ENCODE measurements at places on chromosomes 7 and 10.

DNA sequence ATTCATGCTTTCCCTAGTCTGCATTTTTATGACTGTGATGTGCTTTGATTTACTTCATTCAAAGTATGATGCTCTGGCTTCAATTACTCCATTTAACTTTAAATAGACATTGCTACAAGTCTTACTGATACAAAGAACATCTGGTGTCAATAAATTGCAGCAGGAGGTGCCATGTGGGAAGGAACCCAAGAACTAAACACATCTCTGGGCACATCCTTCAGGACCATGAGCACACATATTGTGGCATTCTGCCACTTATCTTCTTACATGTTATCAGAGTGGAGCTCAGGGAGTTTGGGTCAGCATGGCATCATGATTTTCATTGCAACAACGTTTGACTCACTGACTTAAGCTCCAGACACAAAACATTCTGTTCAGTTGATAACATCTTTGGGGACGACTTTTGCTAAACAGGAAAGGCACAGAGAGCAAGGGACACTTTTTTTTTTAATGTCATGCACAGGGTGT, 227.0 kb downstream of the DKK1 start:
- no peak for DNase-seq

GRCh38 chr7:152382244-152382643, 53.6 kb downstream of the KMT2C start:
- DNase-seq = no peak

DNA sequence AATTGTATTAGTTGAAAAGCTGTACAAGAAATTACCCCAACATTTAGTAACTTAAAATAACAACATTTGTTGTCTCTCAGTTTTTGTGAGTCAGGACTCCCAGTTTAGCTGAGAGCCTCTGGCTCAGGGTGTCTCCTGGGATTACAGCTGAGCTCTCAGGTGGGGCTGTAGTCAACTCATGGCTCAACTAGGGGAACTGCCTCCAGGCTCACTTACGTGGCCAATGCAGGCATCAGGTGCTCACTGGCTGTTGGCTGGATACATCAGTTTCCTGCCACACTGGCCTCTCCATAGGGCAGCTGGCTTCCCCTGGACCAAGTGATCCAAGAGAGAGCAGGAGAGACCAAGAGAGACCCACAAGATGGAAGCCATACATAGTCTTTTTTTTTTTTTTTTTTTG, 17.5 kb downstream of the CCNY start:
- DNase-seq = no peak

- DNase-seq = no peak
Measured at GRCh38 chr7:152402384-152403250, 33.2 kb downstream of the KMT2C start.

GRCh38 chr7:85483177-85483576, 296.3 kb upstream of the SEMA3D start:
- no peak for DNase-seq

DNA sequence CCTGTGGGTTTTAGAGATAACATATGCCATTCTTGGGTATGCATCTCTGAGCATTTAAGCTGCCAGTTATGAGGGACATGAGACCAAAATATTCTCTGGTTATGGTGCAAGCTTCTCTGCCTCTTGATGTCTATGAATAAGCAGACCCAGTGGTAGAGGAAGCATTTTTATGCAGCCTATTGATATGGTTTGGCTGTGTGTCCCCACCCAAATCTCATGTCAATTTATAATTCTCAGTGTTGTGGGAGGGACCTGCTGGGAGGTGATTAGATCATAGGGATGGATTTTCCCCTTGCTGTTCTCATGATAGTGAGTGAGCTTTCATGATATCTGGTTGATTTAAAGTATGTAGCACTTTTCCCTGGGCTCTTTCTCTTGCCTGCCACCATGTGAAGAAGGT, 187.2 kb downstream of the ARHGAP12 start:
- DNase-seq = no peak

GRCh38 chr10:83648201-83648600, 491.1 kb upstream of the GHITM start:
- no peak for DNase-seq
